ENCODE measurements at places on chromosomes 12 and 14.

- no peak for DNase-seq
These were observed 216.8 kb downstream of the ZFP36L1 start for GRCh38 chr14:68576031-68576430.

GRCh38 chr12:113245695-113246477, 24.6 kb downstream of the TPCN1 start:
- DNase-seq, result no peak

DNA sequence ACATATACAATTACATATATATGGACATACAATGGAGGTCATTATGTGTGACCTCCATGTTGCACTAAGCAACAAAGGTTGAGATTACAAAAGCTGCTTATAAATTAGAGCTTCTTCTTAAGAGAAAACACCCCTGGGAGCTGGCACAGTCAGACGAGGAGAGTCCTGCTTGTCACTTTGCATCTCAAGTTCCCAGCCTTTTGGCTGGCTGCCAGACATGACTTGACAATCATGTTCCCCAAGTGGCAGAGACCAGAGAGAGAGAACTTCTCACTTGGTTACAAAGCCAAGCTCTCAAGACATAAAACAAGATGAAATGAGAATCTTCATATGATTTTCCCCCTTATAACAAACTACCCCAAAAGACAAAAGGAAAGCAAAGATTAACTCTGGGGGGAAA, 8.5 kb upstream of the SYNJ2BP start:
- DNase-seq, result no peak

- no peak for DNase-seq
These were observed 2.3 kb downstream of the NACA start for GRCh38 chr12:56722832-56723231.

- no peak for DNase-seq
These were observed 716 bp upstream of the PTGDR start for GRCh38 chr14:52266782-52267181.
